IMR-90 (cell line): ENCODE measurements at places on chromosomes 2 and 18. TPM values are rescaled to one million over a fixed set of nuclear protein-coding genes. Genes with fewer than 3 reads are reported as not detected.

DNA sequence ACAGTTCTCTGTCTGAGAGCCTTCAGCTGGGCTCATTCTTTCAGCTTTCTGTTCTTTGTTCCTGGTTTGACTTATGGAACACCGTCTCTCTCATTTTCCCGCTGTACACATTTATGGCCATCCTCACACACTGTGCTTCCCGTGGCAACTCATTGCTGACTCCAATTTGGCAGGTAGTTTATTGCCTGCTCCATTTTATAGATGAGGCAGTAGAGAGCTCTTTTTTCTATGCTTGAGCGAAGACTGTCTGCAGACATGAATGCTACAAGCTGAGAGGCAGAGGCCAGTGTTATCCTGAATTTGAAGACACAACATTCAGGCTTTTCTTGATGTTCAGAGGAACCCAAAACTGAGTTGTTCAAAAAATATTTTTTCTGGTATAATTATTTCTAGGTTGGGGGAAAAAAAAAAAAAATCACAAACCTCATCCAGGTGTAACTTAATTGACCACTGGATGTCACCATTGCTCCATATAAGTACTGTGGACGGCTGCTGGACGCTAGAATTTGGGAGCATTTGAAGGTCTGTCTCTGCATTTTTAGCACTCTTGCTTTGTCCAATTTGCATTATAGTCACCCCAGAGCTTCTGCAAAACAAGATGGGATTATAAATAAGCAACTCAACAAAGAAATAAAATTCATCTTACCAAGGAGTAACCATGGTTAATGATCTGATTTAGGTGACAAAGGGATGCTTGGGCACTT lies 83.5 kb downstream of the HRH4 start:
- DNase-seq = peak; percentile 40

DNA sequence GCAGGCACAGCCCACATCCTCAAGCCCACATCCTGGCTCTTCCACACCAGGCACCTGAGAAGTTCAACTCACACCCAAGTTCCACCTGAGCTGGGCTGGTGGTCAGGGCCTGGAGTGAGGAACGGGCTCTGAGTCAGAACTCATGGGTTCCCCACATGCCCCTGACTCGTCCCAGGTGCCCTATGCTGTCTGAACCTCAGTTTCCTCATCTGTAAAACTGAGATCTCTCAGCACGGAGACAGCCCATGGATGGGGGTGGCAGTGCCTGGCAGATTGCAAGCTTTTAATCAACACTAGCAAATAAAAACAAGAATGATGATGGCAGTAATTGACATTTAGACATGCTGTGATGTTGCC lies 307.8 kb downstream of the NDUFA10 start:
- no peak for DNase-seq

GRCh38 chr18:76977108-76977621 lies 154.8 kb downstream of the ZNF236 start:
- DNase-seq = no peak

- DNase-seq = peak; percentile 90
Measured at GRCh38 chr18:3448838-3449511, 997 bp upstream of the TGIF1 start.

- no peak for DNase-seq
Measured at GRCh38 chr2:181308766-181309515, 148.2 kb upstream of the ITGA4 start.

DNA sequence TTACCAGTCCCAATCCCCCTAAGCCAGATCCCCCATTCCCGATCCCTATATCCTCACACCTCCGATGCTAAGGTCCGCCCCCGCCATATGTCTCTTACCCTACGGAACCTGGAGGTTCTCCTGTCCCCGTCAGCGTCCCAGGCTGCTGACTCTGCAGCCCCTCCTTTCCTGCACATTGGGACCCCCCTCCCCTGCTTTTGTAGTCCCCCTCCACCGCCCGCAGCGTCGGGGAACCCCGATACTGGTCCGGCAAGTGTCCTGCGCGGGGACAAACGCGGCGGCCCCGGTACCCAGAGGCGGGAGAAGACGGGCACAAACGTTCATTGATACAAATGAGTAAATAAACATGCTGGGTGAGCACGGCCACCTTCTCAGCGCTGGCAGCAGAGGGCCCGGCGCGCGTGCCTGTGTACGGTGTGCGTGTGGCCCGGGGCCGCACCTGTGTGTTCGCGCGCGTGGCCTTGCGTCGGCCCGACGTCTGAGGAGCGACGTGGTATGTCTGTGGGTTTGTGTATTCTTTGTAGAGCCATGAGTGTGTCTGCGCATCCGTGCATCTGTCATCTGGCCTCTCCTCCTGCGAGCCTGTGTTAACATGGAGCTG lies 2.0 kb upstream of the CYP26B1 start:
- DNase-seq = peak; percentile 14

GRCh38 chr2:20818820-20819219 lies 4.1 kb downstream of the LDAH start:
- no peak for DNase-seq

DNA sequence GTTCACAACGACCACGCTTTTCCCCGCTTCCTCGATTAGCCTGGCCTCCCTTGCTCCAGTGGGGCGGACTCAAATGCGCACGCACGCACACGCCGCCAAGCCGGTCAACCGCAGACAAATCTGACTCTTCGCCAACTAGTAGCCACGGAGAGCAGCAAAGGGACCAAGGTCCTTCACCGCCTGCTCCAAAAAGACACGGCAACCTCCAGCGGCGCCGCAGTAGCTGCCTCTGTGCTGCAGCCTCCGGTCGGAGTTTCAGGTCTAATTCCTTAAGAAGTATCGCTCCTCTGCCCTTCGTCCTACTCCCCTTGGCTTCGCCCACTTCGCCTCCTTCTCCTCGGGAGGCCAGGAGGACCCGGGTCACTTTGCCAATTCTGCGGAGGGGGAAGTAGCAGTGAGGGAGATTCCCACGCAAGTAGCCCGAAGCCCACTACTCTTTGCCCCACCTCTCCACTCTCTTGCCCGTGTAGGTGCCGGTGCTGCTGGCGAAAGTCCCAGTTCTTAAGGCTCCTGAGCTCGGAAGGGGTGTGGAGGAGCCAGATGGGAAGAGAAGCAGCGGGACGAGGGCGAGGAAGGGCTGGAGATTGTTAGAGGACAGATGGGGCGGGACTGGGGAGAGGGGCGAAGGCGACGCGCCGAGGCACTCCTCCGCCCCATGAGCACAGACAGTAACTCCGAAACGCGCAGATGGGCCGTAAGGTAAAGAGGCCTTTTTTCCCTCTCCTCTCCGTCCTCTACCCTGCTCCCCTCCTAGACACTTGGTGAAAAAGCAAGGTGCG lies 615 bp downstream of the AKAIN1 start:
- no peak for DNase-seq

- DNase-seq = peak; percentile 65
Measured at GRCh38 chr2:207051385-207051965, 112.2 kb downstream of the CPO start.

DNA sequence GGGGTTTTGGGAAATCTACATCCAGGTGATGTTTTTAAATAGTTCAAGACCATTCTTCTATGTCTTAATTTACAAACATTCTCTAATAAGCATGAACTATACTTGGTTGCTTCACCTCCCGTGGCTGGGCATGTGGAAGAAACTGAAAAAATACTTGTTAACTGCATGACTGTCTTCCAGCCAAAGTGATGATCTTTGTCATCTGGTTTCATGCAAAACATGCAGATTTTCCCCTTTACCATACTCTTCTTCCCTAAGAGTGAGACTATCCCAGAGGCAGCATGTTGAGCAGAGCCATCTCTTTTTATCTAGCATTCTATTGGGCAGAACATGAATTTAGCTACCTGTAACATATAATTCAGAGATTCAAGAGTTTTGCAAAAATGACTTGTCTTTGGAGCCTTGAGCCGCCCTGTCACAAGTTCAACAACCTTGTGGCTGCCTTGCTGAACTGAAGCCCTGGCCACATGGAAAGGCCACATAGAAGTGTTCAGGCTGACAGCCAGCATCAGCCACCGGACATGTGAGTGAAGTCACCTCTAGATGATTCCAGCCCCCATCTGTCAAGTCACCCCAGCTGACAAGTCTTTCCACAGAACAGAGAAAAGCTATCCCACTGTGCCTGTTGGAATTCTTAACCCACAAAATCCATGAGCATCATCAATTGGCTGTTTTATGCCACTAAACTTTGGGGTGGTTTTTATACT lies 142.8 kb downstream of the ANKRD44 start:
- no peak for DNase-seq

- no peak for DNase-seq
Measured at GRCh38 chr2:172627181-172627580, 71.3 kb downstream of the PDK1 start.

GRCh38 chr2:26316041-26316440 lies 29.9 kb upstream of the SELENOI start:
- no peak for DNase-seq

DNA sequence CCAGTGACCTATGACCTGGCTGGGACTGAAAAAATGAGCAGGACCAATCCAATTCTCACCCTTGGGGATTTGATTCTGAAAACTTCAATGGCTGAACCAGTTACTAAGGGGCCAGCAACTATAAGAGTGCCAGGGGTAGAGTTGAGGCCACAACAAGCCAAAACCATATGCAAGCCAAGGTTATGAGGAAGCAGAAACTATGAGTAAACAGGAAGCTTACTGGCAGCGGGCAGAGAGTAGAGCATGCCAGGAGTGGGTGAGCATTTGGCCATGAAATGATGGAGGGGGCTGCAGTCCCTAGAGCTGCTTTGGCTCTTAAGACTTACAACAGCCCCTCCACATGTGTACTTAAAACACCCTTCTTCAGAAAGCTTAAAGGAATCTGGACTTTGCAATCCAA lies 82.4 kb downstream of the RBMS1 start:
- DNase-seq = no peak

DNA sequence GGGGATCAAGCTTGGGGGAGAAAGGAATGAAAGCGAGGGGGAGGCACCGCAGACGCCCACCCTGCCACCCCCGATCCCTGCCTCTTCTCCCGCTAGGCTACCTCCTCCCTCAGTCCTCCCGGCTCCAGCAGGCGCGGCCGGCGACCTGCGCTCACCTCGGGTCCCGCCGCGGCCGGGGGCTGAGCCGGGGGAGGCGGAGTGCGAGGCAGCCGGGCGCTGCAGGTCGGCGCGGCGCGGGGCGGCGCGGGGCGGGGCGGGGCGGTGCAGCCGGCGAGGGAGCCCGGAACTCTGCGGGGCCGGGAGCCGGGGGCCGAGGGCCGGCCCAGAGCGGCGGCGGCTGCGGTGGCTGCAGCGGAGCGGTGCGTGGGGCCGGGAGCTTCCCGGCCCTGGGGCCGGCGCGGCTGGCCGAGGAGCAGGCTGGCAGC lies 477 bp downstream of the ACVR1 start:
- no peak for DNase-seq

- no peak for DNase-seq
Measured at GRCh38 chr2:30269771-30270145, 38.4 kb downstream of the LBH start.

GRCh38 chr2:119352357-119352756 lies 14.3 kb downstream of the C2orf76 start:
- DNase-seq = no peak

DNA sequence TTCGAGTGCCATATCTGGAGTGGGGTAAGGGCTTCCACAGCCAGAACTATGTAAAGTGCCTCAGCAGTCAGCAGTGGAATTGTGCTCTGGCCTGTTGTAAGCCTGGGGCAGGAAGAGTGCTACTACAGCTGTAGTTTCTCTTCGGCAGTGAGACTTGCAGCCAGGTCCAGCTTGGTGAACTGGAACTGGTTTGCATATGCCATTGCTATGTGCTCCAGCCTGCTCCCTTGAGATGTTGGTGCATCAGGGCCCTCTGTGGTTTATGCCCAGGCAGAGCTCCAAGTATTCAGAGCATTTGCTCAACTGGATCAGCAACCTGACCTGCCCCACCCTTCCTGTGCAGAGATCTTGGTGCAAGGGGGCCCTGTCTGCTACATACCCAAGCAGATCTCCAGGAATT lies 47.8 kb downstream of the ZNF804A start:
- peak; percentile 52 for DNase-seq

DNA sequence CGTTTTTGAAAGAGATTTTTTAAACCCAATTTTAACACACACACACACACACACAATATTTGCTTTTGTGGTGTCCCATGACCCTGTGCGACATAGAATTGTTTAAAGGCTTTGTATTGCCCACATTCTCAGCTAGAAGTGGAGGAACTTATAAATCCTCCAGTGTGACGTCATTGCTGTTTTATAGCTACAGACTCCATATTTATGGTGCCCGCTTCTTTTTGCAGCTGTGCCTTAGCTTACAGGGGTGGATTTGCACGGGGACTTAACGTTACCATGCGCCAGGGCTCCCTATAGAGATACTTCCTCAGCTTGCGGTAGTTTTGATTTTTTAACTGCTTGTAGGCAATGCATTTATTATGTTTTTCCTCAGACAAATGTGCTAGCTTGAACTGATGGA lies 101.9 kb upstream of the SMIM21 start:
- no peak for DNase-seq

DNA sequence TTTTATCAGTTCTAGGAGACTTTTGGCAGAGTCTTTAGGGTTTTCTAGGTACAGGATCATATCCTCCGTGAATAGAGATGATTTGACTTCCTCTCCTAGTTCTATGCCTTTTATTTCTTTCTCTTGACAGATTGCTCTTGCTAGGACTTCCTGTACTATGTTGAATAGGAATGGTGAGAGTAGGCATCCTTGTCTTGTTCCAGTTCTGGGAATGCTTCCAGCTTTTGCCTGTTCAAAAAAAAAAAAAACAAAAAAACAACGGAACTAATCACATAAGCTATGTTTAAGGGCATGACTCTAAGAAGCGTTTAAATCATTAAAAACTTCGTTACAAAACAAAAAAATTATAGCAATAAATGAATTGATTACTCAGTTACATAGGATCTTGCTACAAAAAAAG lies 145.7 kb downstream of the NUP35 start:
- no peak for DNase-seq

DNA sequence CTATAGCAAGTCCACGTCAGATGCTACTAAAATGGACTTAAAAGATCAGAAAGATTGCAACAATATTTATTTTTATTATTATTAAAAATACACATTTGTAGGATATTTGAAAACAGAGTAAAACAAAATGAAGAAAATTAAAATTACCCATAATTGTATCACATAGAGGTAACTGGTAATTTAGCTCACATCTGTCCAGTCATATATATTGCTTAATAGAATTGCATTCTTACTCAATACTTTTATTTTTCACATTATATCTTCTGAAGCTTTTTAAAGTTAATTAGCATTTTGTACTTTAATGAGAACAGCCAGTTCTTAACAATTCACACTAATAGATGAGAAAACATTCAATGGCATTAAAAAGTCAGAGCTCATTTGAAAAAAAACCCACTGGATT lies 11.5 kb upstream of the RNF144A start:
- no peak for DNase-seq

- DNase-seq = no peak
Measured at GRCh38 chr18:64519201-64519600, 370.3 kb upstream of the LINC00305 start.

DNA sequence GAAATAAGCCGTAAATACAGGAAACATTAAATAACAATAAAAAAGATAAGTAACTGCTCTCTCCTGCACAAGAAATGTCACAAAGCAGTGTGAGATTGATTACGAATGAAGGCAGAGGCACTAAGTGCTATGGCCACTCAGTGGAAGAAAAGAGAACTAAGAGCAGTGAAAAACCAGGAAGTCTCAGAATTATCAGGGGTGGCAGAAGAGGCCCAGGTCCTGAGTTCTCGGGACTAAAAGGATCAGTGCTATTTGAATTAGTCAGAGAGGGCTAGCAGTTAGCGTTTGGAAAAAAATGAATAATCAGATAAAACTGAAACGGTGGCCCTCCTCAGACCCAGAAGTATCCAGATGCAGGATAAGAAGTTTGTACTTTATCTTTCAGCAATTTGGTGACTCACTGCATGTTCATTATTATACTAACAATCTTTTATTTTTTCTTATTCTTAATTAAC lies 367.1 kb downstream of the ZEB2 start:
- peak; percentile 82 for DNase-seq

The HOXD9 gene
- total RNA-seq = not detected in 2 replicates

The REG3A gene
- not detected in 2 replicates for total RNA-seq

The TLX2 gene
- total RNA-seq = not detected in 2 replicates

The SGPP2 gene
- not detected in 2 replicates for total RNA-seq

The PLGLB1 gene
- total RNA-seq = 0.18 and 0.28 TPM in 2 replicates
